ELF-1 (cell line): ENCODE measurements at places on chromosomes 4 and X.

DNA sequence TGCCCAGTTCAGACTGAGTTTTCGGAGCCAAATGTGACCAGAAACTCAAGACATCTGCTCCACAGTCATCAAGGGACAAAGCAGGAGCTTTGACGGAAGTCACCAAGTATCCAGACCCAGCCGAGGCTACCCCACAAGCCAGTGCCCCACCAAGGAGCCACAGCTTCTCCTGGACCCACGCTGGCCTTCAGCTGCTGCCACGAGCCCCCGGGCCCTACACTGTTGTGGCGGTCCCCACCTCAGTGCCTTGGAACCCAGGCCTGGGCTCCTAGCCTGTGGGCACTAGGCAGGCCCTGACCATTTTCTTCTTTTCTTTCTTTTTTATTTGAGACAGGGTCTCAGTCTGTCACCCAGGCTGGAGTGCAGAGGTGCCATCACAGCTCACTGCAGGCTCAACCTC, 82.1 kb upstream of the NKX1-1 start:
- no peak for DNase-seq

DNA sequence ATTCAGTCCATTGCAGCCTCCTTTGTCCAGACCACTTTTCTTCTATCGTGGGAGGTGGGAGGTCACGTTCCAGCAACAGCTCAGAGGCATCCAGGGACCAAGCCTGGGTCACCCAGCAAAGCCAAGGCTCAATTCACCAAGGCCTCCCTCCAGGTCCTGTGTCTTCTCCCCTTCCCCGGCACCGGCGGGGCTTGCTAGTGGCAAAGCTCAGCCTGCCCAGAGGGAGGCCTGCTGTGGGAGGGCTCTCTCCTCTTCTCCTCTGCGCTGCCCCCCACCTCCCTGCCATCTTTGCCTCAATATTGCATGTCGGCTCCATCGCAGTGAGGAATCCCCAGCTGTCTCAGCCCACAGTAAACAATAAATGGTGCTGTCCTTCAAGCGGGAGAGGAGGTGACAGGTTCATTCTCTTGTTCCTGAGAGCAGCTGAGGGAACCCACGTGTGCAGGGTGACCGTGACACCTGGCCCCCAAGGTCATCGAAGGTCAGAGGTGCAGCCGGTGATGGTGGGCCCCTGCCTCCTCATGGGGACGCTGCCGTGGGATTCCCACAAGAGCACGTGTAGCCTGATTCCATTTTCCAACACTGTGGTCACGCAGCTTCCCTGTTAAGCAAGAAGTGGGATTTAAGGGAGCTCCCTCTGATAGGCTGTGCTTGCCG, 111.5 kb upstream of the PSAPL1 start:
- no peak for DNase-seq

GRCh38 chr4:5773271-5773555, 62.2 kb downstream of the EVC start:
- DNase-seq: peak; percentile 53

DNA sequence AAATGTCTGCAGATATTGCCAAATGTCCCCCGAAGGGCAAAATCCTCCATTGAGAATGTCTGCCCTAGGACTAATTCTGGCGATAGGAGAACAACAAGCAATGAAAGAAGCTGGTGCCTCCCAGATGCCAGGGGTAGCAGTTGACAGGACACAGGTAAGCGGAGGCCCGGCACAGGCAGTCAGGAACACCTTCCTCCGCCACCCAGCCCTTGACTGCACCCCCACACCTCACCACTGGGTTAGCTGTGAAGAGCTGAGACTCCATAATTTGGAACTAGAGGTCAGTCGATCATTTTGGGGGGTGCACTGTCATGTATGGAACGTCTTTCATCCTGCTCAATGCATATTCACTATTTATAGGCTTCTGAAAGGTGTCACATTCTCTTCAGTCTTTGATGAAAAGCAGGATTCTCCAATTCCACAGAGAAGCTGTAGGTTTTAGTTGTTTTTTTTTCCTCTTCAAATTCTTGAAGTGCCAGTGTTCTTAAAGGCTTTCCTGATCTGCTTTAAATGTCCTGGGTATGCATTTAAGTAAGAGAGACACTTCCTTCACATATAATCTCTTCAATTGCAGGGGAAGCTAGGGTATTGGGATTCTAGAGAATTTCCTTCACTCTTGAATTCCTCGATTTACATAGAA, 111.6 kb upstream of the ZFP42 start:
- DNase-seq: peak; percentile 20
